Erythroblast (primary cell): ENCODE measurements at places on chromosomes 2 and 18.

GRCh38 chr2:162928356-162928755 is 89.8 kb upstream of the KCNH7 start:
- DNase-seq, result no peak

GRCh38 chr2:31109633-31110192 is 28.5 kb downstream of the GALNT14 start:
- no peak for DNase-seq

- no peak for DNase-seq
Measured at GRCh38 chr2:128304715-128305554, 13.7 kb downstream of the HS6ST1 start.

- DNase-seq, result no peak
Measured at GRCh38 chr2:221606424-221606823, 34.3 kb upstream of the EPHA4 start.

DNA sequence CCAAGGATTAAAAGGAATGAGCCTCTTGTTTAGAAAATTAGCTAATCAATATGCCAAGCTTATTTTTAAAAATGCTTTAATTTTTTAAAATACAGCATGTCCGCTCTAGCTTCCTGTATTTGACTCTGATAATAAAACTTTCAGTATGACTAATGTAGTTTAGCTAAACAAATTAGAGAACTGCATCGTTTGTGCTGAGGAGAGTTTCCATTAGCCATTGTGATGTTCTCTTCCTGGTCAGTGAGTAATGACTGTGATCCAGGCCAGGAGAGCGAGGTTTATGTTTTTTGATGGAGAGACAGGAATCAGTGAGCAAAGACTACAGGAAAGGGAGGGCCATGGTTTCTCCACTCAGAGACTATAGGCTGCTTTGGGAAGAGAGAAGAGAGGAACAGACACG is 237.2 kb upstream of the ETAA1 start:
- no peak for DNase-seq

- DNase-seq, result no peak
Measured at GRCh38 chr2:234661175-234661574, 164.3 kb upstream of the ARL4C start.

DNA sequence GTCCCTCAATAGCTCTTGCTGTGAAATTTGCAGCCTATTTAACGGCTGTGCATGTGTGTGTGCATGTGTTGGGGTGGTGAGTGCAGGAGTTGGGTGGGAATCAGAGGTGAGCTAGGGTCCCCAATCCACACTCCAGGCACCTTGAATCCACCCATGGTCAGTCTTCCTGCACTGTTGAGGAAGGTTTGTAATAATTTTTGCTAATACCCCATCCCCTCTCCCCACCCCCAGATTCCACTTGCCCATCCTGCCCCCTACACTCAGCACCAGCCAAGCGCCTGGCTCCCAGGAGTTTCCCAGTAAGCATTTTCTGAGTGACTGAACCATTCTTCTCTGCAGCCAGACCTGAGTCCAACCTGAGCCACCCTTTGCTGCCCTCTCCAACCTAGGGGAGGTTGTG is 208.4 kb upstream of the RAB12 start:
- no peak for DNase-seq

GRCh38 chr18:7921938-7922587 is 354.9 kb downstream of the PTPRM start:
- DNase-seq, result no peak
